HFFc6 (cell line): ENCODE measurements at places on chromosomes 7 and 10.
A peak's percentile ranks its signal among the peaks of the same experiment; 100 is the strongest.

DNA sequence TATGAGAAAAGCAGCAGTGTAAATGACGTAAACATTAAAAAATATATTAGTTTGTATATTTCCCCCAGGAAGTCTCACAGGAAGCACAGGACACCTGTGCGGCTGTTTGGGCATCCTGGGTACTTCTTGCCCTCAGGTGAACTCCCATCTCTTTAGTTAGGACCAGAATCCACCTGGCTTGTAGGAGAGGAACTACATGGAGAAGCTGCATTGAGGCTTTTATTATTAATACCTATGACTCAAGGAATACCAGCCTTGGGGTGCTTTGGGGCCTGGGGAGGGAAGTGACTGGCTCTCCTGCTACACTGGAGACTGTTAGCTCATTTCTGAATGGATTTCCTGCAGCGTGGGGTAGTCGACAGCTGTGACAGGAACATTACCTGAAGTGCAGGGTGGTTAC, 40.0 kb upstream of the GSDME start:
- peaks cover 21% of the 10 kb centered on the region for H3K4me1 ChIP-seq
- no peak for DNase-seq
- no peak overlapping the region for H3K4me3 ChIP-seq
- H3K27ac ChIP-seq = no peak overlapping the region; the same call in 1 of the 2 replicates
- H3K27me3 ChIP-seq = no peaks in the 10 kb centered on the region; the same call in 1 of the 2 replicates

DNA sequence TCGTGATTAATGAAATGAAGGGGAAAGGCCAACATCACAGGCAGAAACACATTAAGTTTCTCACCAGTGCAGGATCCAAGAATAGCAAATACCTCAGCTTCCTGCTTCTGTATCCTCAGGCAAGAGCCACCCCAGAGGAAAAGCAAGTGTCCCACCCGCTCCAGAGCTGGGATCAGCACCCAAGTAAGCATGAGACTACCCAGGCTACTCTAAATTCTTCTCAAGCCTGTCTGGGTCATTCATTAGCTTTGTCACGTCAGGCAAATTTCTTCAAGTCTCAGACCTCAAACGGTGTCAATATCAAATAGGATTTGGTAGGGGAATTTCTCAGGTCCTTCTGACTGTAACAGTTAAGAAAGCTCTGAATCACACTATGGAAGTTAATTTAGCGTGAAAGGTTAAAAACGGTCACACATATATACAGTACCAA, 59.0 kb downstream of the GNA12 start:
- peak; percentile 12 for DNase-seq
- H3K27ac ChIP-seq = peak overlapping the region; percentile 50
- peak overlapping the region; percentile 46; the same call in 1 of the 2 replicates for H3K4me3 ChIP-seq
- peaks cover 23% of the 10 kb centered on the region for H3K36me3 ChIP-seq

DNA sequence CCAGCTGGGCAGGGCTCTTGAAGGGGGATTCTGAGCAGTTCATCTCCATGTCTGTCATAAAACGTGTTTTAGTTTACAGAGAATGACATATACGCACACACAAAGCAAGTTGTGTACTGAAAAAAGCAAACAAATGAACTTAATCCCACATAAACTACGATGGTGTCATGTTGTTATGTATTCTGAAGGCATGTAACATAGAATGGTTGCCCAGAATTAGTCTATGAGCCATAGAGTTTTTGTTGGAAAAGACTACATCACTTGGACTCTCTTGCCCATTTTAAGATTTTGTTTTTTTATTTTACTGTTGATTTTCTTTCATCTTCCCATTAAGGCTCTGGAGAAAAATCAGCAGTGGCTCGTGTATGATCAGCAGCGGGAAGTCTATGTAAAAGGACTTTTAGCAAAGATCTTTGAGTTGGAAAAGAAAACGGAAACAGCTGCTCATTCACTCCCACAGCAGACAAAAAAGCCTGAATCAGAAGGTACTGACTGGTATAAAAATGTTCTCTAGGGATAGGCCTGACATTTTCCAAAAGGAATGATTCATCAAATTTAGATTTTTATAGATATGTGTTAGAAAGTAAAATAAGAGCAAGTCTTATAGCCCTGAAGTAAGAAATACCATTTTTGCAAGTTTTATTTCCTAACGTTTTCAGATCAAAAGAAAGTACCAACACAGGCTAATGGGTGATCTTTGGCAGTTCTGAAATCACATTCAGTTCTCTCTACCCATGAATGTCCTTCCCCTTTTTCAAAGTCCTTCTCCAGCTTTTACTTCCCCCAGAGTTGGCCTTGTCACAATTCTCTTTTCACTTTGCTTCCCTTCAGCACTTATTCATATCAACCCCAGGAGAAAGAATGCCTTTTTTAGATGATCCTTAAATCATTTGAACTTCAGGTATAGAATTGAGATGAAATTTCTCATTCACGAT, 18.9 kb downstream of the CEP55 start:
- peaks cover 27% of the 10 kb centered on the region for H3K36me3 ChIP-seq
- peak overlapping the region; percentile 15; the same call in 1 of the 2 replicates for H3K27ac ChIP-seq
- H3K27me3 ChIP-seq = no peaks in the 10 kb centered on the region
- H3K4me1 ChIP-seq = peaks cover 16% of the 10 kb centered on the region

DNA sequence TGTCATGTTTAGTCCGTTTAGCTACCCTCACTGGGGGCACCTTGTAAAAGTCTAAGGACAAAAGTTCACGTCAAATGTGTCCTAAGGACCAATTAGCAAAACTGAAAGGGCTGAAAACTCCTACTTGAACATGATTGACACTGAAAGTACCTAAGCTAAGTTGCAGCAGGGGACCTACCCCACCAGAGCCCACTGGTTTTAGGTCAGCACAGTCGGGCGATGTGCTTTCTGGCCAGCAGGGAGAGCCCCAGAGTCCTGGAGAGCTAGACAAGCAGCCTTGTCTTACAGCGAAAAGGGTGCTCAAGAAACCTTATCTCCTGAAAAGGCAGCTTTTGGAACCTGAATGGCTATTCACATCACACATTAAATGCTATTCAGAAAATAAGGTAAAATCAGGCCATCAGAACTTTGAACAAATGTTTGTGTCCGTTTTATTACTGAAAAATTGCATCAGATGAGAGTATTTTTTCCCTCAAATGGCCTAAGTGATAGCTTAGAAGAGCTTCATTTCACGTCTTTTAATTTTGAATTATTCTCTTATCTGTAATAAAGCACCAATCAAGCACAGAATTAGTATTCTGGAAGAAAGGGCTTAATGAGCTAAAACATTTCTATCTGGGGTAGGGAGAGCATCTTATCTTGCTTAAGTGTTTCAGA, 52.2 kb upstream of the MKI67 start:
- H3K4me3 ChIP-seq = no peak overlapping the region
- H3K27me3 ChIP-seq = no peaks in the 10 kb centered on the region
- peaks cover 5% of the 10 kb centered on the region for H3K4me1 ChIP-seq
- H3K27ac ChIP-seq = no peak overlapping the region
- 0 out of 2 replicates have a peak, but pooled peaks cover 6% of the 10 kb centered on the region for H3K36me3 ChIP-seq

- H3K4me1 ChIP-seq = peaks cover 69% of the 10 kb centered on the region
- no peak overlapping the region for H3K4me3 ChIP-seq
- no peak overlapping the region for H3K27ac ChIP-seq
- no peaks in the 10 kb centered on the region; the same call in 1 of the 2 replicates for H3K27me3 ChIP-seq
Observed at GRCh38 chr7:121298831-121299239, 30.0 kb upstream of the WNT16 start.

DNA sequence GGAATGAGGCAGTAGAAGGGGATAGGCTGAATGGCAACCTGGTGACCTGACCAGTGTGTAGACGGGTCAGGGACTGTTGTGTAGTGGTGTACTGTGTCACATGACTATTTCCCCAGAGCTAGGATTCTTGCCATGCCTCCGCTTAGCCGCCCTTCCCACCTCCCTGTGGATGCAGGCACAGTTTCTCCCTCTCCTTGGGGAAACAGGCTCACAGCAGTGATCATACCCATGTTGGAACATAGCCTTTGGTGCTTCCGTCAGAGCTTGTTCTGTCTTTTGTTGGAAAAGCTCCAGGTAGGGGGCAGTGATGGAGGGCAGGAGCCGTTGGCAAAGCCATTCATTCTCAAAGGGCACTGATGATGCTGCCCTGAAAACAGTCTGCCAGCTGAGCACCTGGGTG, 44.3 kb downstream of the OGDH start:
- no peak overlapping the region for H3K27ac ChIP-seq
- no peak overlapping the region for H3K4me3 ChIP-seq
- H3K36me3 ChIP-seq = no peaks in the 10 kb centered on the region; the same call in 1 of the 2 replicates
- H3K4me1 ChIP-seq = no peaks in the 10 kb centered on the region
- DNase-seq = no peak

- H3K27ac ChIP-seq = no peak overlapping the region
- DNase-seq = no peak
- no peaks in the 10 kb centered on the region for H3K27me3 ChIP-seq
- H3K4me1 ChIP-seq = no peaks in the 10 kb centered on the region
- no peaks in the 10 kb centered on the region; the same call in 1 of the 2 replicates for H3K36me3 ChIP-seq
- H3K4me3 ChIP-seq = no peak overlapping the region
Observed at GRCh38 chr7:150556521-150557138, 10.6 kb upstream of the GIMAP4 start.

GRCh38 chr10:114252092-114252491, 13.0 kb downstream of the VWA2 start:
- no peak for DNase-seq
- H3K27ac ChIP-seq = no peak overlapping the region
- H3K4me1 ChIP-seq = peaks cover 12% of the 10 kb centered on the region

DNA sequence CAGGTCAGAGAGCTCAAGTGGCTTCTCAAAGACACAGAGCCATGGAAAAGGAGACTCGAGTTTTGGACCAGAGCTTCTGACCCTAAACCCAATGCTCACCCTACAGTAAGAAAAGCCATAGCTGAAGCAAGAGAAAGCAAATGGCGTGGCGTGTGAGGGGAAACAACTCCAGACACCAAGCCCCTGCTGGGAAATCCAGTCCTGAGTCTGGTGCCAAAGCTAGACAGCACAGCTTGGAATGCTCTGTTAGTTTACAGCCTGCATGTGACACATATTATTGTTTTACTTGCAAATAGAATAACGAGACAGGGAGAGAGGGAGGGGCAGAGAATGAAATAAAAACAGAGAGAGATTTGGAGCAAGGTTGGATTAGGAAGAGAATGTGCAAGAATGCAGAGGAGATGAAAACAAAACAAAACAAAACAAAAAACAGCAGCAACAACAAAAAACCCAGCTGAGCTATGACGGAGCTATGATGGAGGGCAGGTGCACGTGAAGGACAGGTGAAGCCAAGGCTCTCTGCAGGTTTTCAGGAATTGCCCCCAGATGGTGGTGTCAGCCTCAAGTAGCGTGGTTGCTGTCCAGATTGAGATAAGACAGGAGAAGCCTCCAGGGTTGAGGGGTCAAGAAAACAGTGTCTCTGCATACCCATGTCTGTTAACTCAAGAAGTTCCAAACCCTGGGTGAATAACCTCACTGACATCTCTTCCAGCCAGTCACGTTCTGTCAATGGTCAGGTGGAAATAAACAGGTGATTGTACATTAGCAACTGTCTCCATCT, 69.7 kb upstream of the LRRC18 start:
- no peak for DNase-seq
- H3K4me1 ChIP-seq = no peaks in the 10 kb centered on the region
- H3K27me3 ChIP-seq = peaks cover 16% of the 10 kb centered on the region
- no peaks in the 10 kb centered on the region for H3K36me3 ChIP-seq
- H3K4me3 ChIP-seq = no peak overlapping the region

DNA sequence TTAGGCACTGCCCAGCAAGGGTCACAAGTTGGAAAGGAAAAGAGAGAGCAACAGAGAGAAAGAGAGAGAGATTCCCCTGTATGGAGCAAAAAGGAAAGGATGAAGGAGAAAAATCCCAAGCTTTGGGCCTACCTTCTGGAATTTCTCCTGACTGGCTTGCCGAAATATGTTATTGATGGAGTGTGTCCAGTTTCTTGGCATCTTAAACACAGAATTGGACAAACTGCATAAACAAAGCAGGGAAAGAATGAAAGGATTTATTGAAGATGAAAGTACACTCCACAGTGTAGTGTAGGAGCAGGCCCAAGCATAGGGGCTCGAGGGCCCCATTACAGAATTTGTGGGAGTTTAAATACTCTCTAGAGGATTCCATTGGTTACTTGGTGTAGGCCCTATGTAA, 627.8 kb upstream of the CNTNAP2 start:
- H3K36me3 ChIP-seq = no peaks in the 10 kb centered on the region
- H3K27me3 ChIP-seq = no peaks in the 10 kb centered on the region
- H3K4me3 ChIP-seq = no peak overlapping the region
- DNase-seq = no peak

DNA sequence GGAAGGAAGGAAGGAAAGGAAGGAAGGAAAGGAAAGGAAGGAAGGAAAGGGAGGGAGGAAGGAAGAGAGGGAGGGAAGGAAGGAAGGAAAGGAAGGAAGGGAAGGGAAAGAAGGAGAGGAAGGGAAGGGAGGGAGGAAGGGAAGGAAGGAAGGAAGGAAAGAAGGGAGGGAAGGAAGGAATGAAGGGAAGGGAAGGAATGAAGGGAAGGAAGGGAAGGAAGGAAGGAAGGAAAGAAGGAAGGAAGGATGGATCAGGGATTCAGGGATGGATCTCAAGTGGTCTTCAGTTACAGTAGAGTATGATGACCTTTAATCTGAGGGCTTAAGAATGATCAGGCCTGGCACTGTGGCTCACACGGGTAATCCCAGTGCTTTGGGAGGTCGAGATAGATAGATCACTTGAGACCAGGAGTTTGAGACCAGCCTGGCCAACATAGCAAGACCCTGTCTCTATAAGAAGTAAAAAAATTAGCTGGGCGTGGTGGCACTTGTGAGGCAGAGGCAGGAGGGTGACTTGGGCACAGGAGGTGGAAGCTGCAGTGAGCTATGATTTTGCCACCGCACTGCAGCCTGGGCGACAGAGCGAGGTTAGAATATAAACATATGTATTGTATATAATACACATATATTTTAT, 760 bp upstream of the FOXK1 start:
- peaks cover 5% of the 10 kb centered on the region; the same call in 1 of the 2 replicates for H3K36me3 ChIP-seq
- peak overlapping the region; percentile 82 for H3K4me3 ChIP-seq
- peak overlapping the region; percentile 75 for H3K27ac ChIP-seq
- H3K4me1 ChIP-seq = peaks cover 14% of the 10 kb centered on the region

DNA sequence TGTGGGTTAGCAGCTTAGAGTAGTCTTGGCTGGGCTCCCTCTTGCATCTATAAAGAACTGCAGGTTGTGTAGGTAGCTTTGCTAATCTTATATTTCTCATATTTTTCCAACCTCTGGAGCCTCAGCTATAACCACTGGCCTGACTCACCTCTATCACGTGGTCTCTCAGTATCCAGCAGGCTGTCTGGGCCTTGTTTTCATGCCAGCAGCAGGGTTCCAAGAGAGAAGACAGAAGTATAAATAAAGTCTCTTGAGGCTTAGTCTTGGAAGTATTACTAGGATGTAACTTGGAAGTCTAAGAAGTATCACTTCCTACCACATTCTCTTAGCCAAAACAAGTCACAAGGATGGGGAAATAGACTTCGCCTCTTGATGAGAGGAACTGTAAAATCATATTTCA, 73.3 kb downstream of the WIPF3 start:
- H3K27me3 ChIP-seq = peaks cover 11% of the 10 kb centered on the region
- no peak overlapping the region for H3K27ac ChIP-seq
- no peak overlapping the region for H3K4me3 ChIP-seq
- no peaks in the 10 kb centered on the region for H3K36me3 ChIP-seq

GRCh38 chr10:114289096-114289436, 50.0 kb downstream of the VWA2 start:
- H3K27me3 ChIP-seq = peaks cover 25% of the 10 kb centered on the region
- H3K4me3 ChIP-seq = no peak overlapping the region
- H3K27ac ChIP-seq = no peak overlapping the region
- no peaks in the 10 kb centered on the region for H3K4me1 ChIP-seq
- H3K36me3 ChIP-seq = no peaks in the 10 kb centered on the region

- peaks cover 12% of the 10 kb centered on the region for H3K27me3 ChIP-seq
- DNase-seq = no peak
- H3K36me3 ChIP-seq = peaks cover 77% of the 10 kb centered on the region
Observed at GRCh38 chr10:93393211-93393610, 88.9 kb downstream of the MYOF start.

- H3K4me1 ChIP-seq = peaks cover 24% of the 10 kb centered on the region
- no peaks in the 10 kb centered on the region; the same call in 1 of the 2 replicates for H3K27me3 ChIP-seq
- no peak overlapping the region for H3K4me3 ChIP-seq
- no peak overlapping the region for H3K27ac ChIP-seq
Observed at GRCh38 chr7:111380945-111381344, 181.3 kb downstream of the IMMP2L start.
